ENCODE measurements at places on chromosomes 2 and 18.

DNA sequence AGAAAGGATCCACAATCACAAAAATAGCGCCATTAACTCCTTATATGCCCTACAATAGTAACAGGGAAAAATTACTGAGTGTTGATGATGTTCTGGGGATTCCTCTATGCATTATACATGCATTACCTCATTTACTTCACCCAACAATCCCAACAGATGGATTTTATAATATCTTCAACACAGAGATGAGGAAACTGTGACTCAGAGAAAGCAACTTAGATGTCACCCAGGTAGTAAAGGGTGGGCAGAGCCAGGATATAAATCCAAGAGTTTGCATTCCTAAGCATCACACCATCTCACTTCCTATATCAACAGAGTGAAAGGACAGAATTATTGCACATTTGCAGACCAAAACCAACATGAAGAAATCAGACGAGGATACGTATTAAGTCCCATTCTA lies 144.2 kb downstream of the TCF4 start:
- no peak for DNase-seq

DNA sequence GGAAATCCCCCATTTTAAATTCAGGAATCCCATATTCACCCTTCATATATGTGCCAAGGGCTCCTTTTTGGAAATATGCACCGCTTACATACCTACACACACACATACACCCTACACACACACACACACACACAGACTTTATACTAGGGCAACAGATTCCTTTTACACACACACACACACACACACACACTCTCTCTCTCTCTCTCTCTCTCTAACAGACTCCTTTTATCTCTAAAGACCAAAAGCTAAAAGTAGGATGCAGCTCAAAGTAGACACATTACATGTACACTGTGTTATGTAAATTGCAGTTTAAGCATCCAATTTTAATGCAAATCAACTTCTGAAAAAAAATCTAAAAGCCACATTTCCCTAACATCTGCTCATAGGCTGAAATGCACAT lies 130.9 kb upstream of the CAPN13 start:
- DNase-seq = no peak

- no peak for DNase-seq
Measured at GRCh38 chr2:73297151-73297559, 3.8 kb upstream of the EGR4 start.

DNA sequence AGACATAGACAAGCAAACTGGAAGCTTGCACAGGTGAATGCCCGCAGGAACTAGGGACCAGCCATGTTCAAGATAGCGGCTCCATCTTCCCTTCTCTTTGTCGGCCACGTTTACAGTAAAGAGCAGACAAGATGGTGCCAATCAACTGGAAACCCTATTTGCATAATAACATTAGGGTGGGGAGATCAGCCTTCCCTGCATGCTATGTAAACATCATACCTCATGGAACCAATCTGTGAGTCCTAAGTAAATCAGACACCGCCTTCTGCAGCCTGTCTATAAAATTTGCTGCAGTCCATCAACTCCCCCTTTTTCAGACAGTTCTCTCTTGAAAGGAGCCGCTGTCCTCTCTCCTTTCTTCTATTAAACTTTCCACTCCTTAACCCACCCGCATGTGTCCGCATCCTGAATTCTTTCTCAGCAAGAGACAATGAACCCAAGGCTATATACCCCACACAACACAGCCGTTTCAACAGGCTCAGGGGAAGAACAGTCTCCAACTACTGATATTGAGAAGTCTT lies 384.4 kb downstream of the EIPR1 start:
- no peak for DNase-seq

DNA sequence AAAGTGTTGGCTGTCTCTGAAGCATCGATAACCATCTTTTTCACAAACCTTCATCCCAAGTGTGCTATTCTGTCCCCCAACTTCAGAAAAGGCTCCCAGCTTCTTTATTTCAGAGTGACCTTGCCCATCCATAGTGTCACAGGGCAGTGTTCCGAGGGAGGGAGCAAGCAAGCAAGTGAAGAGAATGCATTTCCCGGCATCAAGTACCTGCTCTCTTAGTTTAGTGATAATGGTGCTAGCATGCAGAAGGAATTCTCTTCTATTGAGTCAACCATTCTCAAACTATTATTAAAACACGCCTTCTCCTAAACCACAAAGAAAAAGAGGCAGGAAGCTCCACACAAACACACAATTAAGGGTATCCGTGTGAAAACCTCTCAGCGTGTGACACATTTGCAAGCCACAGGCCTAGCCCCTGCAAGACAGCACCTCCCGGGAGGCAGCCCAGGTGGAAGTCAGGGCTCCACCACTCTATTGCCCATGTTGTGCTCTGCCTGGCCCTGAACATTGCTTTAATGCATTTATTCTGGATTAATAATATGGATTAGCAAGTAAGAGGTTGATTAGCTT lies 504.9 kb downstream of the GALR1 start:
- no peak for DNase-seq

- no peak for DNase-seq
Measured at GRCh38 chr2:161036926-161037325, 123.3 kb upstream of the TANK start.

- DNase-seq = no peak
Measured at GRCh38 chr2:68807821-68808266, 63.4 kb downstream of the BMP10 start.

DNA sequence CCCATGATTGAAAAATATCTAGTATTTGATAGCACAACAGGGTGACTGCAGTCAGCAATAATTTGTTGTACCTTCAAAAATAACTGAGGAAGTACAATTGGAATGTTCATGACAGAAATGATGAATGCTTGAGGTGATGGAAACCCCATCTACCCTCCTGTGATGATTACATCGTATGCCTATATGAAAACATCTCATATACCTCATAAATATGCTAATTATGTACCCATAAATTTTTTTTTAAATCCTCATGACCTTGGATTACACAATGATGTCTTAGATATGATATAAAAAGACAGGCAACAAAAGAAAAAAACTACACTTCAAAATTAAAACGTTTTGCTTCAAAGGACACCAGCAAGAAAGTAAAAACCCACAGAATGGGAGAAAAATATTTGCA lies 1.4 kb upstream of the POLR1B start:
- no peak for DNase-seq

- no peak for DNase-seq
Measured at GRCh38 chr2:206939340-206939739, at the start of gene CPO. TSS of gene CPO (plus strand) at chr2:206939518. CDS start at chr2:206939600, 82 bp downstream.

DNA sequence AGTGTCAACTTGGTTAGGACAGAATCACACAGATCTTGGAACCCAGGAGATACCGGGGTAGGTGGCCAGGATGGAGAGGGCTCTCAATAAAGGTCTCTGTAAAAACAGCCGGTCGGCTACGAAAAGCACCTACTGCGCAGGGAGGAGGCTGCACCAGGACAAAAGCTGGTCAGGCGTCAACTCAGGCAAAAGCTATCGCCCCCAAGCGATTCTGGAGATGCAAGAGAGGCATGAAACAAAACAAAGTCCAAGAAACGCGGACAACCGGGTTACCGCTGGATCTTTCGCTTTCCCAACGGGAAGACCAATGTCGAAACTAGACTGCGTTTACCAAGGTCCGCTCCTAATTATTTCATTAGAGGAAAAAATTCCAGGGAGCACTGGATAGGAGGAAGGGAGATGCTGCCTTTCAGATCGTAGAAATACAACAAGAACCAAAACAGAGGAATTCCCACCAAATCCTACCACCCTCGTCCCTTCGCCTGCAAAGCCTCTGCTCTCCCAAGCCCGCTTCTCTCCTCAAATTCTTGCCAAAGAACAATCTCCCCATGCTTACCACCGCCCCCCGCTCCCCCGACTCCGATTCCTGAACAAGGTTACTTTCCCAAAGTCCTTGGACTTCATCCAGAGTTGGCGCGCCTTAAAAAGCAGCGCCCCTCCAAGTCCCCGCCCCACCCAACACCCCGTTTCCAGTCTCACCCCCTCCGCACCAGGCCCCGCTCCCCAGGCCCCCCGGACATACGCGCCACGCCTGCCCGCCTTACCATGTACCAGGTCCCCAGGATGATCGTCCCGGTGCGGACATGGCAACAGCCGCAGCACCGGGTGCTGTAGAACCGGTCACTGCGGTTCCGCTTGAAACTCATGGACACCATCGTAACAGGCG lies 539 bp downstream of the LAPTM4A start:
- DNase-seq = no peak

GRCh38 chr2:191582355-191582754 lies 95.6 kb upstream of the NABP1 start:
- DNase-seq = no peak

GRCh38 chr2:148590612-148591011 lies 53.9 kb upstream of the EPC2 start:
- no peak for DNase-seq

DNA sequence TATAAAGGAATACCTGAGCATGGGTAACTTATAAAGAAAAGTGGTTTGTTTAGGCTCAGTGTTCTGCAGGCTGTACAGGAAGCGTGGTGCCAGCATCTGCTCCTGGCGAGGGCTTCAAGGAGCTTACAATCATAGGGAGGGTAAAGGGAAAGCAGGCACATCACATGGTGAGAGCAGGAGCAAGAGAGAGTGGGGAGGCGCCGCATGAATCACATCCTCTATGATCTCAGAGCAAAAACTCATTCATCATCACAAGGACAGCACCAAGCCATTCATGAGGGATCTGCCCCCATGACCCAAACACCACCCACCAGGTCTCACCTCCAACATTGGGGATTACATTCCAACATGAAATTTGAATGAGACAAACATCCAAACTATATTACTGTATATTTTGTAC lies 32.5 kb downstream of the R3HDM1 start:
- DNase-seq = no peak

- no peak for DNase-seq
Measured at GRCh38 chr18:37631422-37631821, 65.8 kb upstream of the CELF4 start.

DNA sequence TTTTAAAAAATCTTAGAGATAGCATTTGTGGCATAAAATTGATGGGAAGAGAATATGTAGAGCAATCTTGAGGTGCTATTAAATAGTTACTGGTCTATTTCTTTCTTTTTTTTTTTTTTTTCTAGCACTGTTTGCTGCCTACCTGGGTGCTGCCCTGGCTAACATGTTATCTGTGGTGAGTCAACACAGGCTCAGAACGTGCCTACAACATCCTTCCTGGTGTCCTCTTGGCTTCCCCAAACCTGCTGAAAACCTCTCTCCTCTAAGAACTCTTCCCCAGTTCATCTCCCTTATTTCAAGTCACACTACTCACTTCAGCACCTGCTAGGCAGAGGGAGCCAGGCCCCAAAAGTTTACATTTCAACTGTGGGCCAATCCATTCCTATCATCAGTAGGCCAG lies 45.1 kb upstream of the SLC14A1 start:
- DNase-seq = no peak

GRCh38 chr2:43400508-43400907 lies 174.1 kb upstream of the ZFP36L2 start:
- DNase-seq = no peak

- no peak for DNase-seq
Measured at GRCh38 chr2:163469561-163469962, 266.2 kb downstream of the FIGN start.

GRCh38 chr2:17573085-17573803 lies 32.7 kb downstream of the VSNL1 start:
- no peak for DNase-seq

DNA sequence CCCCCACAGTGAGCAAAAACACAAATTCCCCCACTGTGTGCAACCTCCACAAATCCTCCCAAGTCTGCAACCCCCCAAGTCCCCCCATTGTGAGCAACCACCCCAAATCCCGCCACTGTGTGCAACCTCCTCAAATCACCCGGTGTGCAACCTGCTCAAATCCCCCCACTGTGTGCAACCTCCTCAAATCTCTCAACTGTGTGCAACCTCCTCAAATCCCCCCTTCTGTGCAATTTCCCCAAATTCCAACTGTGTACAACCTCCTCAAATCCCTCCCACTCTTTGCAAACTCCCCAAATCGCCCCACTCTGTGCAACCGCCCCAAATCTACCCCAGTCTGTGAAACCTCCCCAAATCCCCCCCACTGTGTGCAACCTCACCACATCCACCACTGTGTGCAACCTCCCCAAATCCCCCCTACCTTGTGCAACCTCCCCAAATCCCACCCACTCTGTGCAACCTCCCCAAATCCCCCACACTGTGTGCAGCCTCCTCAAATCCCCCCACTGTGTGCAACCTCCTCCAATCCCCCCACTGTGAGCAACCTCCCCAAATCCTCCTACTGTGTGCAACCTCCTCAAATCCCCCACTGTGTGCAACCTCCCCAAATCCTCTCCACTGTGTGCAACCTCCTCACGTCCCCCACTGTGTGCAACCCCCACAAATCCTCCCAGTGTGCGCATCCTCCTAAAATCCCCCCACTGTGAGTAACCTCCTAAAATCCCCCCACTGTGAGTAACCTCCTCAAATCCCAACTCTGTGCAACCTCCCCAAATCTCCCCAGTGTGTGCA lies 115.2 kb downstream of the TPO start:
- DNase-seq = no peak

GRCh38 chr2:43539436-43539835 lies 56.4 kb downstream of the THADA start:
- no peak for DNase-seq

DNA sequence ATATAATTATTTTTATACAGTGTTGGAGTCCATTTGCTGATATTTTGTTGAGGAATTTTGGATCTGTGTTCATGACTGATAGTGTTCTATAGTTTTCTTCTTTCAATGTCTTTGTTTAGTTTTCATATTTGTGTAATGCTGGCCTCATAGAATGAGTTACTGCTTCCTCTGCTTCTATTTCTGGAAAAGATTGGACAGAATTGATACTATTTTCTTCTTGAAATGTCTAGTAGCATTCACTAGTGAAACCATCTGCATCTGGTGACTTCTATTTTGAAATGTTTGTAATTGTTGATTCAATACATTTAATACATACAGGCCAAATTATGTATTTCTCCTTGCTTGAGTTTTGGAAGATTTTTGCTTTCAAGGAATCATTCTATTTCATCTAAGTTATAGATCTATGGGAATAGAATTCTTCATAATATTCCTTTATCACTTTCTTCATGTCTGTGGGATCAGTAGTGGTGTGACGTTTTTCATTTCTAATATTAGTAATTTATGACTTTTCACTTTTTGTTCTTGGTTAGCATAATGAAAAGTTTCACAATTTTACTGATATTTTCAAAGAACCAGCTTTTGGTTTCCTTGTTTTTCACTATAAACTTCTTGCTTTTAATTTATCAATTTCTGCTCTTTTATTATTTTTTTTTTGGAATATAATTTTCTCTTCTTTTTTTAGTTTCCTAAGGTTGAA lies 509.9 kb upstream of the VRK2 start:
- DNase-seq = no peak

- no peak for DNase-seq
Measured at GRCh38 chr2:239157771-239158170, 243.0 kb downstream of the HDAC4 start.

DNA sequence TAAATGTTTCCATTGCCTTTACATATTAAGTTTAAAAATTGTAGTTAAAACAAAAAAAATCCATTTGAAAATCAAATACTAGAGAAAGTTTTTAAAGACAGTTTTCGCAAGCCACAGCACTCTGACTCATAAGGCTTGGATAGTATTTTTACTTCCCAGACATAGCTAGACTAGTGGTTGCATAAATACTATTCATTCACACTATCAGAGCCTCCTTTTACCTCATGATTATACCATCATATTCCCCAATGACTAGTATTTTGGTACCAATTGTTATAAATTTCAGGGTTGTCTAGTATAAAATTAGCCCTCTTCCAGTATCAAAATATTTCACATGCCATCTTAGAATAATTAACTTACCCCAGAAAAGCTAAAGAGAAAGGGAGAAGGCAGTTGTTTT lies 393.5 kb downstream of the ERBB4 start:
- DNase-seq = no peak

All from stimulated activated CD8-positive, alpha-beta memory T cell treated with anti-CD3 and anti-CD28 coated beads, Interleukin-4, amount 100 ng/mL, for 1 hour (primary cell).